Anterior cingulate cortex (tissue), 58 donors: ENCODE measurements at places on chromosomes 16 and 17.
A peak's percentile ranks its signal among the peaks of the same experiment; 100 is the strongest.

DNA sequence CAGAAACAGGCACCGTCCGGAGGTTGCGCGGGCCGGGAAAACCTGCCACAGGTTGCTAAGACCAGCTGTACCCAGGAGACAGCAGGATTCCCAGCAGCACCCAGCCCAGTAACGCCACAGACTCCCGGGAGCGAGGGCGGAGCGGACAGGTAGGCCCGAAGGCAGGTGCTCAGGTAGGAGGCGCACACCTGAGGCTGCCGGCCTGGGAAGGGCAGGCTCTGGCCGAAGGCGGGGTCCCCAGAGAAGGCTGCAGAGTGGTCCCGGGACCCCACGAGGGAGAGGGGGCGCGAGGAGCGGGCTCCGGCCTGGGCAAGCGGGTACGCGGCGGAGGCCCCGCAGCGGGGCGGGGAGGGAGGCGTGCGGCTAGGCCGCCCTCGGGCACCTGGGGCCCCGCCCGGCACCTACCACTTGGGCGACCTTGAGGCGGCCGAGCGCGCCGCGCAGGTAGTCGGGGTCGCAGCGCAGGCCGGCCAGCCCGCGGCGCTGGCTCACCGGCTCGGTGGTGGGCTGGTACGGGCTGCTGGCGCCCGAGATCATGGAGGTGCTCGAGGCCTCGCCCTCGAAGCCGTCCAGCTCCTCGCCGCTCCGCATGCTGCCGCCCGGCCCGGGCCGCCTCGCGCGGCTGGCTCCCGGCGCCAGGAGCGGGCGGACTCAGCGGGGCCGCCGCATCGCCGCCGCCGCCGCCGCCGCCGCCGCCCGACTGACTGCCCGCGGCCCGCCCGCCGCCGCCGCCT lies 441 bp downstream of the CMTM4 start:
- no peak for DNase-seq

GRCh38 chr16:84274515-84274914 lies 20.2 kb upstream of the WFDC1 start:
- DNase-seq, result no peak

GRCh38 chr16:88782454-88783390 lies 2.3 kb downstream of the PIEZO1 start:
- no peak for DNase-seq

GRCh38 chr17:9021992-9022572 lies 772 bp downstream of the NTN1 start:
- DNase-seq, result no peak

DNA sequence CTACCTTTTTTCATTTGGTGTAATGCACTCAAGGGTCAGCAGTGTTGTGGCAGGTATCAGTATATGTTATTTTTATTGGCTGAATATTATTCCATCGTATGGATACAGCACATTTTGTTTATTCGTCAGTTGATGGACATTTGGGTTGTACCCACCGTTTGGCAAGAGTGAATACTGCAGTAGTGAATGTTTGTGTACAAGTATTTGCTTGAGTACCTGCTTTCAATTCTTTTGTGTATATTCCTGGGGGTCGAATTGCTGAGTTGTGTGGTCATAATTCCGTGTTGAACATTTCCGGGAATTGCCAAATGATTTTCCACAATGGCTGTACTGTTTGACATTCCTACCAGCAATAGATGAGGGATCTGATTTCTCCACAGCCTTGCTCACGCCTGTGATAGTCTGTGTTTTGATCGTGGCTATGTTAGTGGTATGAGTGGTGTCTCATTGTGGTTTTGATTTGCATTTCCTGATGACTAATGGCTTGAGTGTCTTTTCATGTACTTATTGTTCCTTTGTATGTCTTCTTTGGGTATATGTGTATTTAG lies 108.4 kb downstream of the OR1D5 start:
- DNase-seq, result no peak

DNA sequence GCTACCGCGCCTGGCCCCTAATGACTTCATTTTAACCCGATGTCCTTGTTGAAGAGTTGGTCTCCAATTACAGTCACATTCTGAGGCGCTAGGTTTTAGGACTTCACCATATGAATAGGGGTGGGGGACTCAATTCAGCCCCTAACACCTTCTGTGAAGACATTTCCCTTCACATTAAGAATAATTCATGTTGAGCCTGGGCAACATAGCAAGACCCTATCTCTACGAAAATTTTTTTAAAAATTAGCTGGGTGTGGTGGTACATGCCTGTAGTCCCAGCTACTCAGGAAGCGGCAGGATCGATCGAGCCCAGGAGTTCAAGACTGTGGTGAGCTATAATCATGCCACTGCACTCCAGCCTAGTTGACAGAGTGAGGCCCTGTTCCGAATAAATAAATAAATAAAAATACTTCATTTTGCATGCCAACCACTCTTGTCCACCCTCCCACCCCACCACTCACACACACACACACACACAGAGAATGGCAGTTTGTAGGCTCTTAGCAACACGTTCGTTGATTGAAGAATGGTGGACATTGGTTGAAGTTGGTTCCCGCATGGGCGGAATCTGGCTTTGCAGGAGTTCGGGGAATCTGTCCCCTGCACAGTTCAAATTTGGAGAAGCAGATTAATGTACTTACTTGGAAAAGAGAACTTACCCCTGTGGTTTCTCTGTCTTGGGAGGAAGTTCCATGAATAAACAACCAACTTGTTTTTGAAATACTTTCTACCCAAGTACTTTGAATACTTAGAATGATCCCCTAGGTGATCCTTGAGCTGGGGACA lies 27.8 kb upstream of the TVP23A start:
- no peak for DNase-seq

- no peak for DNase-seq
These were observed 23.1 kb downstream of the CDC42EP4 start for GRCh38 chr17:73288534-73289302.

DNA sequence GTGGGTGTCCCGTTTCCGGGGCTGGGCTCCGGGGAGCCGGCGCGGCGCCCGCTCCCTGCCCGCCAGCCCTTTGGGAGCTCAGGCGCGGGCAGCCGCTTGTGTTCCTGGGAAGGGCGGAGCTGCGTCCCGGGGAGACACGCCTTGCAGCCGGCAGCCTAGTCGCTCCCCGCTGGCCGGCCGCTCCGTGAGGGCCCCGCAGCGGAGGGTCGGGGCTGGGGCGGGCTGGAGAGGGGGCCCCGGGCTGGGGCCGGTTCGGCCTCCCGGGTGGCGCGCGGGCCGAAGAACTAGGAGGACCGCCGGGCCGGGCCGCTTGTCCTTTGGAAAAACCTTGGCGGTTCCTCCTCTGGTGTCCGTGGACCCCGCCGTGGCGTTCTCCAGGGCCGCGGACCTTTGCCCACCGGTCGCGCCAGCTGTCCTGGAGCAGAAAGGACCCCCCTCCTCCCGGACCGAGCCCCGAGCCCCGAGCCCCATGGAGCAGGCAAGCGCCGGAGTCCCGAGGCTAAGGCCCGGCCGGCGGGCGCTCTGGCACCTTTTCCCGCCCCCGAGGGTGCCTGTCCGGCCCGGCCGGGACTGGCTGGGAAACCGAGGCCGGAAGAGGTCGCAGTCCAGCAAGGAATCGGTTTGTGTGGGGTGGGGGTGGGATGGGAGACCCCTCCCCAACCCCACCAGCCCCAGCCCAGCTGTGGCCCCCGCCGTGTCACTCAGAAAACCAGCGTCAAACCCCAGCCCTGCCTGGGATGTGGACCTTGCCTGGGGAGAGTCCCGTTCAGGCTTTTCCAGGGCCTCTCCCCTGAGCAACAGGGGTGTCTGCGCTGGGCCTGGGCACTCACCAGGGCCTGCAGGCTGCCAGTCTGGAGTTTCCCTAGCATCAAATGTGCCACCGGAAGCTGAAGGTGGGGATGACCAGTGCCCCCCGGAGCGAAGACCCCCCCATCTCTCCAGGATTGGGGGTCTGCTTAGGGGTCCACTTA lies 6.8 kb upstream of the TBC1D3B start:
- DNase-seq, result no peak

DNA sequence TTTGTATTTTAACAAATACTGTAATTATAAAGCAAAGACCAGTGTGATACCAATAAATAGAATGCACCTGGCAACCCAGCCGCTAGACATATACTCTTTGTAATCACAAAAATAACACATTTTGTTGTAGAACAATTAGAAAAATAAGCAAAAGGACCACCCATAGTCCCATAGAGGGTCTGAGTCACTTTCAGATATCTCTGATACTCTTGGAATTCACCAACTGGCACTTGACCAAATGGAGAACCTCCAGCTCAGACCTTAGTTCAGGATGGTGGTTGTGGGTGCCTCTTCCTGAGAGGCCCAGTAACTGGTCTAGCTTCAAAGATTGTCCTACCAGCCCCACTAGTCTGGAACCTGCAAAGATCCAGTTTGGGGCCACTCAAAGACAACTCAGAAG lies 789 bp upstream of the TERF2 start:
- no peak for DNase-seq

DNA sequence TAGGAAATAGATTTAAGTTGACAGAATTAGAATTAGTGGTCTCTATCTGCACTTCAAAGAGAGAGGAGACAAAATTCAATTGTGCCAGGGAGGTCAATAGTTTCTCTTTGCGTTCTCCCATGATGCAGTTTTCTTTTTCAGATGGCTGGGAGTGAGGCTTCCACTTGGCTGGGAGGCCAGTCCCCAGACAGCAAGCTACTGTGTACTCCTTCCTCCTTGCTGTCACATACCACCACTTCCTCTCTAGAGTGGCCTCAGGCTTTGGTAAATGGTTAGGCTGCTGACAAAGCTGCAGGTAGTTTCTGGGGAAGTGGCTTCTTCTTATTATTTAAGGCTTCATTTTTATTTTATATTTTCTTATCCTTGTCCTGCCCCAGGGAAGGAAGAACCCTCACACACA lies 106.2 kb upstream of the HS3ST4 start:
- no peak for DNase-seq

GRCh38 chr16:77843405-77843804 lies 55.0 kb downstream of the VAT1L start:
- no peak for DNase-seq

DNA sequence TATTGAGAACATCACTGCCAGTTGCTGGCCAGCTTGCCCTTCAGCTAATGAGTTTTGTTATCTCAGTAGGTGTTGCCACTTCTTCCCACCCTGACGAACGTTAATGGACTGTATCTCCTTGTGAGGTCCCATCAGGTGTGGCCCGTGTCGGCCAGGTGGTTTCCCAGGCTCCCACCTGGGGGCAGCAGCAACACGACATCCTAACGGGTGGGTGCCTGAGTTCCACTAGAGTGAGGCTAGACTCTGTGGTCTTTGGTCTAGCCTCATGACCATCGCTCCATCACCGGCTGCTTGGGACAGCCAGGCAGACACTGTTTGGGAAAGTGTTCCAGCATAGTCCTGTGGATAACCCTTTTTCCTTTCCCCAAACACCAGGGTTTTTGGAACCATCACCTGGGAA lies 45.6 kb upstream of the LCMT1 start:
- DNase-seq, result no peak

- DNase-seq, result no peak
These were observed 6.0 kb downstream of the HS3ST6 start for GRCh38 chr16:1912215-1912543.

DNA sequence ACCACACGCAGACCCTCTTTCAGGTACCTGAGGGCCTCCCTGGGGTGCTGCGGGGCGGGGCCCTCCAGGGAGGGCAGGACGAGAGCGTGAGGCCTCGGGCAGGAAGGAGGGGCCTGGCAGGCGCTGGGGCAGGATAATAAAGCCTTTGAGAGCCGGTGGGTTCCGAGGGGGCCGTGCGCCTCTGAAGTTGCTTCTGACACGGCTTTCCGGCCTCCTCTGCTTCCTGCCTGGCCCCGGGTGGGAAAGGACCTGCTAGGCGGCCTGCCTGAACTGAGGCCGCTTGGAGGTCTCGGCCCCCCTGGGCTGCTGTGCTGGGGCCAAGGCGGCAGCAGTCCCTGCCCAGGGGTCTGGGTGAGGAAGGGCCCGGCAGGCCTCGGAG lies 10.4 kb downstream of the CENPX start:
- DNase-seq, result no peak

GRCh38 chr16:54425681-54426552 lies 139.3 kb upstream of the IRX3 start:
- no peak for DNase-seq

GRCh38 chr17:45018848-45019711 lies 32.4 kb downstream of the DCAKD start:
- DNase-seq, result no peak

DNA sequence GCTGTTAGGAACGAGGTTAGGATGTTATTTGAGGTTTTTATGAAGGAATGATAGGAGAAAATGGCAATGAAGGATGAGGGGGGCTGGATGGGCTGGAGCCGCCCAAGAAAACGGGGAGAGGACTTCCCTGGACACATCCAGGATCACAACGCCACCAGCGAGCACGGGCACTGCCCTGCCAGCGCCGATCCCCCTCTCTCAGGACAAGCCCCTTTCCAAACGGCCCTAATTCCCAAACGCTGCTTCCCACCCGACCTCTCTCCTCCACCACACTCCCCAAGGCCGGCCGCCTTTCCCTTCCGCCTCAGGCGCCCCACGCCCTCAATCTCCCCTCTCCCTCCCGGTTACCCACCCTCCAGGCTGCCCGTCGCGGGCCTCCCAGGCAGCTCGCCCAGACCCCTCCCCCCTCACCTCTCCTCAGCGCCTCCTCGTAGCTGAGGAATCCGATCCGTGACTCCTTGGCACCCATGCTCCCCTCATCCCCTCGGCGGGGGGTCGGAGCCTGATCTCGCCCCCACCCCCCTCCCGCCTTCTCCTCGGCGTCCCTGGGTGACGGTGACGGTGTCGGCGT lies 377 bp downstream of the USP32 start:
- DNase-seq, result no peak

DNA sequence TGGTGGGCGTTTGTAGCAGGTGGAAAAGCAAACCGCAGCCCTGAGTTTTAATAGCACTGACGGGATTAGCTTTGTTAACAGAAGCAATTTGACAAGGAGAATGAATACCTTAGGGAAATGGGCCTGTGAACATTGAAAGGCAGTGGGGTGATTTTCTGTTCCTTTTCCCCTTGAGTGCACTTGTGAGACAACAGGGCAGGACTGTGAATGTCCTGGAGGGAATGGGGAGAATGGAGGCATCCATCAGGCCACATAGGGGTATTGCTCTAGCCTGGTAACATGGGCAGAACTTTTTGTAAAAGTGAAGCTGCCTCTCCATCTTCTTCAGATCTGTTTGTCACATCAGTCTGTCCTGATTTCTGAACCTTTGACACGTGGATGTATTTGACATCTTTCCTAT lies 26.2 kb downstream of the USP43 start:
- no peak for DNase-seq

DNA sequence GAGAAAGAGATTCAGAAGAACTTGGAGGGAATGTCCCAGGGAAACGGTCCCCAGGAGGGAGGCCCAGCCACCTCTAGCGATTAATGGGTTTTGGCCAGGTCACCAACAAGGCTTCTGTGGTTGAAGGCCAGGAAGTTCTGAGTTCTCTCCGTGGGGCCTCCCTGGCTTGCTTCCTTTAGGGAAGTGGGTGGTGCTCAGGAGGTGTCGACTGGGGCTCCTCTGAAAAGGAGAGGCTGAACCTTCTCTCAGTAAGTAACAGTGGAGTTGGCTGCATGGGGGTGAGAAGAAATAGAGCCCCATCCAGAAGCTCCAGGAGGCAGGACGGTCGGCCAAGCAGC lies 77.1 kb upstream of the GSE1 start:
- DNase-seq, result no peak

- peak; percentile 93 for DNase-seq
These were observed at the start of the genes DHX38 and TXNL4B for GRCh38 chr16:72093448-72094265. Gene DHX38, plus strand, starts transcription at chr16:72093847. Its CDS starts 2,311 bp downstream, at chr16:72096158. Gene TXNL4B, minus strand, starts transcription at chr16:72093620. Its CDS starts 2,871 bp downstream, at chr16:72090749.
